Activated CD8-positive, alpha-beta memory T cell treated with anti-CD3 and anti-CD28 coated beads for 24 hours (primary cell): ENCODE measurements at places on chromosomes 7 and 10.
A peak's percentile ranks its signal among the peaks of the same experiment; 100 is the strongest.

DNA sequence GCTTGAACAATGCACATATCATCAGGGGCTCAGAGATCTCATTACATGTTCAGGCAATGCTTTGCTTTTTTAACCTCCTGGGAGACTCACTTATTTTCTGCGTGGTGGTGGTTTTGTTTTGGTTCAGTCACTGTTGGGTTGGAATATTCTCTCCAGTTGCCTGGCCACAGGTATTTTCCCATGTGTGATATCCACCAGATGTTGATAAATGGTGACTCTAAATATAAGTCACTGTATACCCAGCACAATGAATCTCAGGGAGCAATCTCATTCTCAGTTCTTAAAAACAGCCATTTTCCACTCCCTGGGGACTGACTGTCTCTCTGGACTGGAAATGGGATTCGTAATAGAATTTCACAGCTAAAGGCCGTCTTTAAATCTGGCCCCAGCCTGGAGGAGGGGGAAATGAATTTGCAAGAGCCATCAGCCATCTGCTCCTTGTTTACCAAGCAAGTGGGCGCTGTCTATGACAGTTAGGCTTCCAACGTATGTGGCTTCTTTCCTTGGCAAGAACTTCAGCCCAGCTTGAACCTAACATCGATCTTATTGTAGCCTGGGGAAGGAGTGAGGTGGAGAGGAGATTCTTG is 1106.2 kb downstream of the NRG3 start:
- no peak for DNase-seq

- no peak for DNase-seq
These were observed 151.5 kb downstream of the ANK3 start for GRCh38 chr10:60237977-60238758.

DNA sequence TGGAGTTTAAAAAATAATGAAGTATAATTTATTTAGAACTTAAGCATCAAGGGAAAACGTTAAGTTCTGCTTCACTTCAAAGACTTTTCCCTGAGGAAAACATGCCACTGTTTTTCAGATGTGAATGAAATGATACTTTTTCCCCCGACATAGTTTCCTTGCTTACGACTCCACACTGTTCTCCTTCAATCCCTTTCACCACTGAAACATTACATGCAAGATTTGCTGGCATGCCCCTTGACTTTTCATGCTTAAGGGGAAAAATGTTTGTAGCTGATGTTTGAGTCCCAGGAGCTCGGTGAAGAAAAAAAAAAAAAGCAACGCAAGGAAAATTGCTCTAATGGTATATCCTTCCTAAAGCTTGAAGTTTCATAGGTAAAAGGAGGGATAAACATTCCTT is 10.0 kb downstream of the GLI3 start:
- no peak for DNase-seq

- no peak for DNase-seq
These were observed 234.1 kb downstream of the FOXP2 start for GRCh38 chr7:114648680-114649079.

DNA sequence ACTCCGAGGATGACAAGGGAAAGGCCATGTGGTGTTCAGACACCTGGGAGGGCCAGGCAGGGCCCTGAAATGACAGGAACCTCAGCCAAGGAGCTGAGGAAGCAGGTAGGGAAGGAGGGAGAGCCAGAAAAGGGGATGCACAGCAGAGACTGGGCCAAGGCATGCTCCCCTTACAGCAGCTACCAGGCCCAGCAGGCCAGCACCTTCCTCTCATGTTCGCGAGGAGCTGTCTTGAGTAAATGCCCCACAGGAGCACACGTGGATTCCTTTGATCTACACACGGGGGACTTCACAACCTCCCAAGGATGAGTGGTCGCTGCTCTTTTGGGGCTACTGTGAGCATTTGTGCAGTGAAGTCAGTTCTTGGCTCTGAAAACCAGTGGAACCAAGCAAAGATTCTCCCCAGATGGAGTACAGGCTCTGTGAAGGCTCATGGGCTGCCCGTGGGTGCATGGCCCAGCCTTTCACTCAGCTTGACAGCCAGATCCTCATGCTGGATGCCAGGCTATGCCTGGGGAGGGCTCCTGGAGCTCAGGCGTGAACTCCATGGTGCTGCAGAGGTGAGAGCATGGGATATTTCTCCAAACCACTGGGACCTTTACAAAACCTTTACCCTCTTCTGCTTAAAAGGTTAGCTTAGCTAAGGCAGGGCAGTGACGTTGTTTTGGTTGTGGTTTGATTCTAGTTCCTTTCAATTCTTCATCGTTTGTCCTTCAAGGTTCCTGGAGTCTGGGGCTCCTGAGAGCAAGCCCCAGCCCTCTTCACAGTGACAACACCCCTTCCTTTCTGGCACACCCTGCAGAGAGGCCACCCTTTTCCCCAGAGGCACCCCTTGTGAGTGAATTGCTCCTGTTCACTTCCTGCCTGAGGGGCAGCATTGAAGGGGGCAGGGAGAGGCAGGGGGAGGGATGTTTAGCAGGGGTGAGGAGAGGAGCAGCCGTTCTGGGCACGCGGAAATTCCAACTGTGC is 74.2 kb upstream of the ZPBP start:
- DNase-seq: no peak

DNA sequence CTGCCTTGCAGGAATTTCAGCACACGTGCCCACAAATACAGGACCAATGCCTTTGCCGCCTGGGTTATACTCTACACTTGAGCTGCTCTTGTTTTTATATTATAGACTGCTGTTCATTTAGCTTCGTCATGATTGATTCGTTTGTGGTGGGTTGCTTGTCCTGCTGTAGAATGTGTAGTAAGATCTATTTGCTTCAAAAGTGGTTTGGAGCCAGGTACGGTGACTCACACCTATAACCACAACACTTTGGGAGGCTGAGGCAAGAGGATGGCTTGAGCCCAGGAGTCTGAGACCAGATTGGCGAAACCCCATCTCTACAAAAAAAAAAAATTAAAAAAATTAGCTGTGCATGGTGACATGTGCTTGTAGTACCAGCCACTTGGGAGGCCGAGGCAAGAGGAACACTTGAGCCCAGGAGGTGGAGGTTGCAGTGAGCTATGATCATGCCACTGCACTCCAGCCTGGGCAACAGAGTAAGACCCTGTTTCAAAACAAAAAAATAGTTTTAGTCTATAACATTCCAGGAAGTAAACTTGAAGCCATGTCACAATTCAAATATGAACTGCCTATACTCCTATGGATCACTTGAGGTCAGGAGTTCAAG is 9.0 kb upstream of the RHBDD2 start:
- no peak for DNase-seq

DNA sequence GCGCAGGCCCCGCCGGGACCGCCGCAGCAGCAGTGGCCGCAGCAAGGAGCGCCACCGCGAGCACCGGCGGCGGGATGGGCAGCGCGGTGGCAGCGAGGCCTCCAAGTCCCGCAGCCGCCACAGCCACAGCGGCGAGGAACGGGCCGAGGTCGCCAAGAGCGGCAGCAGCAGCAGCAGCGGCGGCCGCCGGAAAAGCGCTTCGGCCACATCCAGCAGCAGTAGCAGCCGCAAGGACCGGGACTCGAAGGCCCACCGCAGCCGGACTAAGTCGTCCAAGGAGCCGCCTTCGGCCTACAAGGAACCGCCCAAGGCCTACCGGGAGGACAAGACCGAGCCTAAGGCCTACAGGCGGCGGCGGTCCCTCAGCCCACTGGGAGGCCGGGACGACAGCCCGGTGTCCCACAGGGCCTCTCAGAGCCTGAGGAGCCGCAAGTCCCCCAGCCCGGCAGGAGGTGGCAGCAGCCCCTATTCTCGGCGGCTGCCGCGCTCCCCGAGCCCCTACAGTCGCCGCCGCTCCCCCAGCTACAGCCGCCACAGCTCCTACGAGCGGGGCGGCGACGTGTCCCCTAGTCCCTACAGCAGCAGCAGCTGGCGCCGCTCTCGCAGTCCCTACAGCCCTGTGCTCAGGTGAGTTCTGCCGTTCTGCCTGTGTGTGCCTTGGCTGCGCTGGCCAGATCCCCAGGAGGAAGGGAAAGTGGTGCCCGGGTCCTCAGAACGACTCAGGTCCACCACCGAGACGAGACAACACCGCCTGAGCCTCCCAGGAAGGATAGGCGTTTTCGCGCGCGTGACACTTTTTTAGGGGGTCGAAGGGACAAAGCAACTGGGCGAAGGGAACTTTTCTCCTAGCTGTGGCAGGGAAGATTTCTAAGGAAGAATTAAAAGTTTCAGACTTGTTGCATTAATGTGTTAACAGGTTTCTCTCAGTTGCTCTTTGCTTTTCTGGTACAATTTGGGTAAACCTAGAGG is 1.5 kb downstream of the CDK13 start:
- peak; percentile 85 for DNase-seq

DNA sequence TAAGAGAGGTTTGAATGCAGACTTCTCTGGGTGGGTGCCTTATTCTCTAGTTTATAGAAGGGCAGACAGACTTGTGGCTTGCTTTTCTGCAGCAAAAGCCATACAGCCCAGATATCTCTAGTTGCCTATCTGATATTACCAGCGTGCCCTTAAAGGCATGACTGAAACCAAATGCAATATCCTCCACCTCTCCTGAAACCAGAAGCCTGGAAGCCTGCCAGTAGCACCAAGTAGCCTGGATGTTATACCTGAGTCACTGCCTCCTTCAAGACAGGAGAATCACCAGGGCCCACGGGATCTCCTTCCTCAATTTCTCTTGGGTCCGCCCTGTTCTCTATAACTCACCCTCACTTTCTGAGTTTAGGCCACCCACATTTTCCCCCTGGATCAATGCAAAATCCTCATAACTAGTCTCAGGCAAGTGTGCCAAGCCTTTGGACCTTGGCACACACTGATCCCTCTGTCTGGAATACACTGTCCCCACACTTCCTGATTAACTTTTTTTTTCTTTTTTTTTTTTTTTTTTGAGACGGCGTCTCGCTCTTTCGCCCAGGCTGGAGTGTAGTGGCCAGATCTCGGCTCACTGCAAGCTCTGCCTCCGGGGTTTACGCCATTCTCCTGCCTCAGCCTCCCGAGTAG is 638.4 kb downstream of the GALNT17 start:
- DNase-seq: no peak

GRCh38 chr7:99504281-99504602 is 220 bp upstream of the ZKSCAN5 start:
- no peak for DNase-seq

- DNase-seq: no peak
These were observed 45.2 kb downstream of the FGFBP3 start for GRCh38 chr10:91864099-91864498.

DNA sequence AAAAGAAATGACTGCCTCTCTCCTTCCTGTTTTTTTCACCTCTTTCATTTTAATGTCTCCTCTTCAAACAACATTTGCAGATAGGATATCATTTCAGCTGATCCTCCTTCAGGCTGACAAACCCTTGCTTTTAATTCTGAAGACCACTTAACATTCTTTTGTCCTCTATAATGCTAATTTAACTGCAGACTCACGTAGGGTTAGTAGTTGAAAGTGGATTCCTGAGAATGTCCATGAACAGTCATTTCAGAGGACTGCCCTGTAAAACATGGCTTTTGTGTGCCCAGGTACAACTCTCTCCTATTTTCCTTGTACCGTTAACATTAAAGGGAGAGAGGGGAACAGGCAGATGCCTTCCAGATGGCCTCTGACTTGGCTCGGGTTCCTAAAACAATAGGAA is 524.4 kb downstream of the SDK1 start:
- DNase-seq: no peak

DNA sequence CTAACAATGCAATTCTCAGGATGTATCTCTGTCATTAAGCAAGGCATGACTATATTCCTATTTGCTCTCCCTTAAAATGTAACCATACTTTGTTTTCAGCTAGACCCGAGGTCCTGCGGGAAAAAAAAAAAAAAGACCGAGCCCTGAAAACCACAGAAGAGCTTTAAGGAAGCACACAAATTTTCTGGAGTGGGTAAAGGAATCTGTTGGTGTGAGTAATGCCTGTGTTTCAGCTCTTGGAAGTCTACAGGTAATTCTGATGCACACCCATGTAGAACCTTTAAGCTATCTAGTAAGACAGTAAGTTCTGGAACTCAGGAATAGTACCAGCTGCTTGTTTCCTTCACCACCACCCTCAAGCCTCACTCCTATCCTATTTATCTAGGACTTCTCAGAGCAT is 351.1 kb downstream of the PARD3 start:
- DNase-seq: no peak

GRCh38 chr7:45570797-45571196 is 3.4 kb upstream of the ADCY1 start:
- no peak for DNase-seq

- no peak for DNase-seq
These were observed 28.1 kb downstream of the LRGUK start for GRCh38 chr7:134155206-134155605.

DNA sequence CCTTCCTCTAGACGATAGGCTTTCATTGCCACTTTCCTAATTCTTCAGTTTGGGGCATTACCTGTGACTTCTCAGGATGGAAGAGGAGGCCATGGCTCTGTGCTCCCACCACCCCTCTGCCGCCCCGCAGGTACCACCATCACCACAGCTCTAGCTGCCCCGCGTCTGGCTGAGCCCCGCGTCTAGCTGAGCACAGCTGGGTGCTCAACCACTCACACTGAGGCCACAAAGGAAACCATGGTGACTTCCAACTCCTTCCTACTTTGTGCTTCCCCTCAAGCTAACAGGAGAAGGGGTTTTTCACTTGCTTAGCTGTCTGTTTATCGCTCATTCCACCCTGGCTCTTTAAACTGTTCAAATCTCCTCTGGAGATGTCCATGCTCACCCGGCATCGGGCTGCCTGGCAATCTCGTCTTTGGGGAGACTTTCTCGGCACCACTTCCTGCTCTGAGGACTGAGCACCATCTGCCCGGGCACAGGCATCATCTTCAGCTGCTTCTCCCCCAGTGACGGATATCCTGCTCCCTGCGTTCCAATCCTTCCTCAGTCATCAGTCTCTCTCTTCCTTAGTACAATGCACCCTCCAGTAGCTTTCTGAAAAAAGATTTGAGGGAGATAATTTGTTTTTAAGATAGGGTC is 59.4 kb downstream of the MAD1L1 start:
- no peak for DNase-seq

GRCh38 chr7:47379629-47380324 is 202.1 kb downstream of the TNS3 start:
- DNase-seq: no peak

DNA sequence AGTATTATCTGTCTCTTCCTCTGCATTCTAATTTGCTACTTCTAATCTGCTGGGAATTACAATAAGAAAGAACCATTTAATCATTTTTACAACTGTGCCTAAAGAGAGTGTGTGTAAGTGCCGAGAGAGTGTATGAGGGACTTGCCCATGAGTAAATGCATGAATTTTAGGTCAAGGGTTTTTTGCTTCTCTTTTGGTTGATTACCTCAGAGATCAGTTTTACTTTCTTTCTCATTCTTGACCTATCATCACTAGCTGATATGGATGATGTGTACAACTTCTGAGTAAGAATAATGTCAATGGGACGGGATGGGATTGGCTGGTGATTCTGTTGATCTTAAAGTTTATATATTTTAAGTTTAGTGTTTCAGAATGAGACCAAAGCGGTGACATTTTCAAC is 47.8 kb downstream of the IKZF1 start:
- DNase-seq: no peak

DNA sequence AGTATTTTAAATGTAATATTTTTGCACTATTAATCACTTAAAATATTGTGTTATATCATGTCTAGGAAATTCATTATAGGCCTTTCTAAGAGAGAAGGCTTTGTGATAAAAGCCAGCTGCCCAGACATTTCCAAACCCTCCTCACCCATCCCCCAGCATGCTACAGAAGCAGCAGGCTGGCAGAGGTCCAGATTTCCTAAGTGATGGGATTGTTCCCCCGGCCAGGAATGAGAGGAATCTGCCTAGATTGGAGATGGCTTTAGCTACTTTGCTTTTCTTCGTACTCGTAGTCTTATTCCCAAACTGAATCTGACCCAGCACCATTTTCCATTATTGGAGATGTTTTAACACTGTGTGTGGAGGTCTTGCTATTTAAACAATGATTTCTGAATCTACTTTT is 29.4 kb downstream of the CDK14 start:
- DNase-seq: no peak
